ENCODE measurements at places on chromosomes 2 and 18.
A peak's percentile ranks its signal among the peaks of the same experiment; 100 is the strongest.

GRCh38 chr2:63679252-63679855, 90.6 kb downstream of the MDH1 start:
- DNase-seq = no peak

- peak; percentile 8 for DNase-seq
Measured at GRCh38 chr2:27431395-27431794, 3.0 kb downstream of the NRBP1 start.

- DNase-seq = no peak
Measured at GRCh38 chr18:57785751-57786437, 17.2 kb downstream of the ATP8B1 start.

- DNase-seq = no peak
Measured at GRCh38 chr2:3465844-3466481, 53.4 kb downstream of the ADI1 start.

DNA sequence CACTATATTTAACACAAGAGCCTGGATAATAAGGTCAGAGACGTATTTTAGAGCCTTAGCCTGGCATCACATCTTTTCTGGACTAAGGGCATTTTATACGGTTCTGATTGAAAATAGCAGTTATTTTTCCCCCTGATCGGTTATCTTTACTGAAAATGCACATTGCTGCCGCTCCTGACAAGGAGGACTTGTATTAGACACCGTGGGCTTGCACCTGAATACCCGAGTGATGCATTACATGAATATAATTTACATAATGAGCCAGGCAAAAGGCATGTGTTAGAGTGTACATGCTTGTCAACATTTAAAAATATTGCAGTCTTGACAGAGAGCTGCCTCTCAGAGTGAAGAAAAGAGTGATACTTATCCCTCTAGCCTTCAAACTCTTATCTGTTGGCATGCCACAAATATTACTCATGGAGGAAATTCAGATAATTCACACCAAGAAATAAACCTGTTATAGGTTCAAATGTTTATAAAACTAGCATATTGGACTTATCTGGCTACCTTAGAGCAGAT, 470.5 kb upstream of the ETAA1 start:
- no peak for DNase-seq

DNA sequence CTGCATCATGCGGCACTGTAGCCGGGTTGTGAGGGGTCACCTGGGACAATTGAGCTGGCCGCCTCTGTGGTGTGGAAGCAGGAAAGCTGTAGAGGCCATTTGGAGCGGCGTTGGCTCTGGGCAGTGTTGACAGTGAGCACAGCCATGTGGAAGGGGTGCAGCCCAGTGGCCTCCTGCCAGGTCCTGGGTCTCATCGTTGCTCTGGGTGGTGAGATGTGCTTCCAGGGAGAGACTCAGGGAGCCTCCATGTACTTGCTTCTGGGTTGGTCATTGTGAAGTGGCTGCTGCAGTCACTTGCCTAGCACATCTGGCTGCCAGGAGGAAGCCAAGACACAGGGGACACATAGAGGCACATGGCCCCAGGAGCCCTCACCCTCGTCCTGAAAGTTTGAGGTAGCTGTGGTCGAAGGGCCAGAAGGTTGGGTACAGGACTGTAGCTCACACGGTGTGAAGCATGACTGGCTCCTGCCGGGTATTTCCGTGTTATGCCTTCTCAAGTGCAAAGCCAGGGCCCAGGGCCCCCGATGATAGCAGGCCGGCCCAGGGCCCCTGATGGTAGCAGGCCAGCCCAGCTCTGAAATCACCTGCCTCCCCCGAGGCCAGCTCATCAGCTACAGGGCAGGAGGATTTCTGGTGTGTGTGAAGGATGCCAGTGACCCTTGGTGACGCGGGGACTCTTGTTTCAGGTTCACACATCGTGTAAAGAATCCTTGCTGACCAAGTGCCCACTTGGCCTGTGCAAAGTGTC, 82.6 kb downstream of the DGKD start:
- DNase-seq = no peak

- DNase-seq = no peak
Measured at GRCh38 chr2:79862756-79863155, 349.9 kb downstream of the CTNNA2 start.

DNA sequence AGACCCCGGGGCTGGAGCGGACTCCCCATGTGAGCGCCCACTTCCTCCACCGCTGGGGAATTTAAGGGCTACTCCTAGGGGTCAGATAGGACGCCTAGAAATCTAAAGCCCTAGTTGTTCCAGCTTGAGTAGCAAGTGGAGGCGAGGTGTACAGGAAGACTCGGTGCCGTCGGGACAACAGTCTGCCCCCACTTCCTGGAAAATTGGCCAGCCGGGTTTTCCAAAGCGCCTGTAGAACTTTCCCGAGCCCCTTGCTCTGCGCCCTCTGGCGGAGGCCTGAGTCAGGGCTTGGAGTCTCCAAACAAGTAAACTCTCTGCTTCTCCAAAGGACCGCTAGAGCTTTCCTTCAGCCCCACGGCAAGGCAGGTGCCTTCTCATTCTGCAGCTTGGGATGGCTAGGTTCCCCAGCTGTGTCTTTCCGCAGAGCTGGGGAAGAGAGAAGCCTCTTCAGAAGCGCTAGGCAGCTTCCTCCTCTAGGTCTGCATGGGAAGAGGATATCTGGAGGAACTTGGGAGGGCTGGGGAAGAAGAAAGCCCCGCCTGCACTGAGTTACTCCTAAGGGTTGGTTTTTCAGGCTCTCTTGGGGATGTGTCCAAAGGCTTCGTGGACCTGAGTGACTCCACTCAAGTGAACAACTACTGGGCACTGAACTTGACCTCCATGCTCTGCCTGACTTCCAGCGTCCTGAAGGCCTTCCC, 681 bp downstream of the SPR start:
- peak; percentile 30 for DNase-seq
